Stimulated activated CD8-positive, alpha-beta memory T cell treated with anti-CD3 and anti-CD28 coated beads, Interleukin-4, amount 100 ng/mL, for 4 hours (primary cell): ENCODE measurements at places on chromosomes 5 and 9.

DNA sequence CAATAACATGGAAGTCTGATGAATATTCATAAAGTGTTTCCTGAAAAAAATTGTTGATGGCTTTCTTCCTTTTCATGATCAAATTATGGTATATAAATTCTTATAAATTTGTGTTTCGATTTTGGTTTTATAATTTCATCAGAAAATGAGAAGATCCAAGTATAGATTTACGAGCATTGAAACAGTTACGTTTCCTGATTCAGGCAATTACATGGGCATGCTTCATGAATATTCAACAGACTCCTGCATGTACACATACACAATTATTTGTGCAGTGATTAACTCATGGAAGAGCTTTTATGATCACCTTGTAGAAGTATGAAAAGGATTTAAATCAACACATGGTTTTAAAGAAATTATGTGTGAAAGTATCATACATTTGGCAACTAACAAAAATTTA, 136.7 kb downstream of the MPDZ start:
- no peak for DNase-seq

DNA sequence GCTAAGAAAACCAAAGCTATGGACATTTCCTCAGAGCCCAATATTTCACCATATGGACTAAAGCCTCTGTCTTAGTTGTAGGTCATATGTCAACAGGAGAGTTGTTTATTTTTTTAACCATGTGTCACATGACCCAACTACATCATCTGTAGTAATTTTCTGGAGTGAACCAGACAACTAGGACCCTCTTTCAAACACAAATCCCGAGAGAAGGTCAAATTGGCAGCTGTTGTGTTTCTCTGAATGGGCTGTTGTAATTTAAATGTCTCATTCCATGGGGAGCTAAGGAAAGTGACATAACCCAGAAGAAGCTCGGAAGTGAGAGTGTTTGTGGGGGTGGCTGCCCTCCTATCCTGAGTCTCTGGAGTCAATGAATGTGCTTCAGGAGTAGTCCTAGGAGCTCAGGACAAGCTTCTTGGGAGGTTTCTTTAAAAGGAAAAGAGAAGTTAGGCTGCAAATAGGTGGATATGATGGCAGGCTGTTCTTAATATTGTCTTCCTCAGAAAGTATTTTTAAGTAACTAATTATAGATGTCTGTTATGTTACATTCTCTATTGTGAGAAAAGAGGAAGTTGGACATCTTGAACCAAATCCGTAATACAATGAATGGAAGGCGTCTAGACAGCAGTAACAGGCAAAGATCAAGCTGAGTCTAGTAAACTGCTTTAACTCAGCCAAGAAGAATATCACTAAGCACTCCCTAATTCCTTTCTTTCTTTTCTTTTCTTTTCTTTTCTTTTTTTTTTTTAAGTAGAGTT, 50.1 kb downstream of the TMEM167A start:
- no peak for DNase-seq

DNA sequence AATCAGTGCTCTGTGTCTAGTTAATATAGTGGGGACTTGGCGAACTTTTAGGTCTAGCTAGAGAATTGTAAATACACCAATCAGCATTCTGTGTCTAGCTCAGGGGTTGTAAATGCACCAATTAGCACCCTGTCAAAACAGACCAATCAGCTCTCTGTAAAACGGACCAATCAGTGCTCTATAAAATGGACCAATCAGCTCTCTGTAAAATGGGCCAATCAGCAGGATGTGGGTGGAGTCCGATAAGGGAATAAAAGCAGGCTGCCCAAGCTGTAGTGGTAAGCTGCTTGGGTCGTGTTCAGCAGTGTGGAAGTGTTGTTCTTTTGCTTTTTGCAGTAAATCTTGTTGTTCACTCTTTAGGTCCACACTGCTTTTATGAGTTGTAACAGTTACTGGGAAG, 3.6 kb upstream of the OTULINL start:
- DNase-seq = no peak

- no peak for DNase-seq
Measured at GRCh38 chr9:32647671-32648070, 12.2 kb upstream of the TAF1L start.

- DNase-seq = no peak
Measured at GRCh38 chr9:128528445-128529160, 23.8 kb upstream of the SPTAN1 start.

- no peak for DNase-seq
Measured at GRCh38 chr9:135551031-135551430, 5.1 kb downstream of the OBP2A start.

- no peak for DNase-seq
Measured at GRCh38 chr9:89993678-89994630, 389.1 kb downstream of the GADD45G start.
